Activated T-helper 1 cell treated with anti-CD3 and anti-CD28 coated beads, Interleukin-12 subunit alpha, Interleukin-12 subunit beta, Interleukin-2, Interleukin-4 antibody, amounts not matched to agents 30 ng/mL and 10 ng/mL and 1 ng/mL, durations not matched to agents 14 hours and 24 hours and 36 hours (primary cell): ENCODE measurements at places on chromosomes 3 and 15. TPM values are rescaled to one million over a fixed set of nuclear protein-coding genes. Genes with fewer than 3 reads are reported as not detected.

DNA sequence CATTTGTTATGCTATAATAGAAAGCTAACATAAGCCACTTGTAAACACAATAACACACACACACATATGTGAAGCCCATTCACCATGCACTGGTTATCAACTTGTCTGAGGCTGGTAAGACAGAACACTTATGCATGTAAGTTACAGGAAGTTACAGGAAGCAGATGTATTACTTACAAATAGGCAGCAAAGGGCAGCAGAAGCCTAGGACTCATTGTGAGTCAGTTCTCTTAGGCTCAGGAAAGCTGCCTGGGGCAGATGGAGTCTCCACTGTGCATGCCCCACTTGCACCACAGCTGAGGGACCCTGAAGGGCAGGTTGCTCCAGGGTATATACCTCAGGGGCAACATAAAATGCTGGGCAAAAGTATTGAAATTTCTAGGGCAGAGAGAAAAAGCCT lies 748.8 kb upstream of the CCDC54 start:
- DNase-seq = no peak
- peaks cover 4% of the 10 kb centered on the region for H3K27me3 ChIP-seq
- no peaks in the 10 kb centered on the region for H3K4me1 ChIP-seq
- no peak overlapping the region for H3K4me3 ChIP-seq
- no peak overlapping the region for H3K27ac ChIP-seq
- no peaks in the 10 kb centered on the region for H3K36me3 ChIP-seq

DNA sequence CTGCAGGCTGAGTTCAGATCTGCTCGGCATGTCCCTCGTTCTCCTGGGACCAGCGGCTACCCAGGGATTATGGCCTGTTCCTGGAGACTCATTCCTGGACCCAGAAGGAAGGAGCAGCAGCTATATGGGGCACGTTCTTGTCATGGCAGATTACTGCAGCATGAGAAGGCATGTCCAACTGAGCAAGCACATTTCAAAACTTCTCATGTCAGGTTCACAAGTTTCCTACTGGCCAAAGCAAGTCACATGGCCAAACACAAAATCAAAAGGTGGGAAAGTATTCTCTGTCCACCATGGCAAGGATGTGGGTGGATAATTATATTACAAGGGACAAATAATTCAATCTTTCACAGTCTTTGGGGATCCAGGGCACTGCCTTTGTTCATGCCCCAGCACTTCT lies 71.9 kb upstream of the C15orf39 start:
- no peak overlapping the region for H3K4me3 ChIP-seq
- H3K4me1 ChIP-seq = peaks cover 30% of the 10 kb centered on the region
- DNase-seq = no peak
- no peaks in the 10 kb centered on the region for H3K36me3 ChIP-seq

GRCh38 chr3:51937611-51938450 lies 3.9 kb downstream of the RRP9 start:
- peaks cover 41% of the 10 kb centered on the region for H3K36me3 ChIP-seq
- no peak overlapping the region for H3K27ac ChIP-seq
- H3K4me3 ChIP-seq = no peak overlapping the region
- peaks cover 39% of the 10 kb centered on the region for H3K4me1 ChIP-seq
- no peaks in the 10 kb centered on the region for H3K27me3 ChIP-seq

GRCh38 chr3:32596282-32596908 lies 25.7 kb upstream of the DYNC1LI1 start:
- no peak overlapping the region for H3K4me3 ChIP-seq
- H3K4me1 ChIP-seq = no peaks in the 10 kb centered on the region
- peaks cover 11% of the 10 kb centered on the region for H3K27me3 ChIP-seq
- no peak overlapping the region for H3K27ac ChIP-seq
- no peak for DNase-seq

OCA2 gene
- not detected in 2 replicates for total RNA-seq

DNA sequence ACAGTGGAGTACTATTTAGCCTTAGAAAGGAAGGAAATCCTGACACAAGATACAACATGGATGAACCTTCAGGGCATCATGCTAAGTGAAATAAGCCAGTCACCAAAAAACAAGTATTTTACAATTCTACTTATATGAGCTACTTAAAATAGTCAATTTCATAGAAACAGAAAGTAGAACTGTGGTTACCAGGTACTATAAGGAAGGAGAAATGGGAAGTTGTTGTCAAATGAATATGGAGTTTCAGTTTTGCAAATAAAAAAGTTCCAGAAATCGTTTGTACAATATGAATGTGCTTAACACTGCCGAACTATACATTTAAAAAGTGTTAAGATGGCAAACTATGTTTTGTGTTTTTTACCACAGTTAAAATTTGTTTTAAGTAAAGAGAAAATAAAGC lies 26.8 kb downstream of the TRANK1 start:
- no peak for DNase-seq
- H3K27ac ChIP-seq = peak overlapping the region; percentile 67
- peaks cover 24% of the 10 kb centered on the region for H3K4me1 ChIP-seq
- peaks cover 3% of the 10 kb centered on the region for H3K36me3 ChIP-seq

GRCh38 chr15:41605566-41605965 lies 46.6 kb downstream of the TYRO3 start:
- peaks cover 34% of the 10 kb centered on the region for H3K27me3 ChIP-seq
- H3K36me3 ChIP-seq = no peaks in the 10 kb centered on the region
- no peak for DNase-seq
- no peak overlapping the region for H3K27ac ChIP-seq
- no peak overlapping the region for H3K4me3 ChIP-seq
- H3K4me1 ChIP-seq = peaks cover 17% of the 10 kb centered on the region

DNA sequence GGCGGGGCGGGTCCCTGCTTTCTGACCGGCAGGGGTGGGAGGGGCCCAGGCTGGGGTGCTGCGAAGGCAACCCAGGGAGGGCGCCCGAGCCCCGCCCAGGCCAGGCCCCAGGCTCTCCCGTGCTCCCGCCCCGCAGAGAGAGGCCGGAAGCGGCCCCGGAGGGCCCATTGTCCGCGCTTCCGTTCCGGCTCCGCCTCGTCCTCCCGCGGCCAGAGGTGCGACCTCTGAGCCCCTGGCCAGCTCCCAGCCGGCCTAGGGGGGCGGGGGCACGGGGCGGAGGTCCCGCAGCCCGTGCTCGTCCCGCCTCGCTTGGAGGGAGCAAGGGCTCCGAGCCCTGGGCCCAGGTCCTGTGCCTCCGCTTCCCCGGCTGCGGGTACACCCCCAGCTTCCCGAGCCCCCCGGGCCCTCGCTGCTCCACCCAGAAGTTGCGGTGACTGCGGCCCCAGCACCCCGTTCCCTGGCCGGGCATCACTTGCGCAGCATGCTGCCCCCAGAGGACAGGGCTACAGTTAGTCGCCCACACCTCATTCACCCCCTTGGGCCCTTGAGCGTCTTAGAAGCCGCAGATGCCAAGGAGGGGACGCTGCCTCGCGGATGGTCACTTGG lies 20.4 kb upstream of the PLXND1 start:
- H3K27me3 ChIP-seq = peaks cover 16% of the 10 kb centered on the region
- peak overlapping the region; percentile 76 for H3K27ac ChIP-seq
- H3K36me3 ChIP-seq = no peaks in the 10 kb centered on the region

- no peak for DNase-seq
- H3K4me1 ChIP-seq = peaks cover 14% of the 10 kb centered on the region
- H3K27ac ChIP-seq = no peak overlapping the region
These were observed 25.7 kb downstream of the ZDHHC3 start for GRCh38 chr3:44950275-44950734.

GRCh38 chr3:27826448-27826847 lies 104.3 kb upstream of the EOMES start:
- no peak for DNase-seq
- H3K36me3 ChIP-seq = no peaks in the 10 kb centered on the region
- no peaks in the 10 kb centered on the region for H3K4me1 ChIP-seq
- H3K27ac ChIP-seq = no peak overlapping the region

DPPA2 gene
- total RNA-seq = not detected in 2 replicates

IL17RC gene
- total RNA-seq = 0.64 and 0.83 TPM in 2 replicates

GOLGA6A gene
- total RNA-seq = not detected in 2 replicates

DNA sequence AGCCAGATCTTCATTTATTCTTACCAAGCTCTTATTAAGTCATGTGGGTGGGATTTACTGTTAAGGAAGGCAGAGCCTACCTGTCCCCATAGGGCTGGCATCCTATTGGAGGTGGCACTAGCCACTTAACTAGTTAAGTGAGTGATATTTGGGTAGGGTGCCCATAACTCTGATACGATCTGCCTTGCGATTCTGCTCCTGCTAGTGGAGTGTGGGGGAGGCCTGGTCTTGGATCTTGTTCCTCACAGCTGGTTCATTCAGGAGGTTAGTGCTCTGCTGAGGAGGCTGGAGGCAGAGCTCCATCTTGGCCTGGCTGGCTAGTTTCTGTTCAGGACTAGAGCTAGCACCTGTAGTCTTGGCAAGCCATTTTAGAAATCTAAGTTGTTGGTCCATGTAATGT lies 9.3 kb downstream of the BAHD1 start:
- peaks cover 3% of the 10 kb centered on the region for H3K36me3 ChIP-seq
- H3K4me1 ChIP-seq = peaks cover 49% of the 10 kb centered on the region

- H3K36me3 ChIP-seq = peaks cover 61% of the 10 kb centered on the region
- peak overlapping the region; percentile 3 for H3K4me3 ChIP-seq
- peaks cover 90% of the 10 kb centered on the region for H3K4me1 ChIP-seq
- no peak for DNase-seq
These were observed 240.4 kb upstream of the BHLHE40 start for GRCh38 chr3:4738737-4739274.

- DNase-seq = no peak
- no peak overlapping the region for H3K4me3 ChIP-seq
- no peaks in the 10 kb centered on the region for H3K27me3 ChIP-seq
- H3K27ac ChIP-seq = no peak overlapping the region
- no peaks in the 10 kb centered on the region for H3K36me3 ChIP-seq
These were observed 391.5 kb upstream of the CCDC54 start for GRCh38 chr3:106985721-106986120.

LRRIQ4 gene
- total RNA-seq = 0.10 and 0.12 TPM in 2 replicates

TP63 gene
- 0.51 and 0.67 TPM in 2 replicates for total RNA-seq

DNA sequence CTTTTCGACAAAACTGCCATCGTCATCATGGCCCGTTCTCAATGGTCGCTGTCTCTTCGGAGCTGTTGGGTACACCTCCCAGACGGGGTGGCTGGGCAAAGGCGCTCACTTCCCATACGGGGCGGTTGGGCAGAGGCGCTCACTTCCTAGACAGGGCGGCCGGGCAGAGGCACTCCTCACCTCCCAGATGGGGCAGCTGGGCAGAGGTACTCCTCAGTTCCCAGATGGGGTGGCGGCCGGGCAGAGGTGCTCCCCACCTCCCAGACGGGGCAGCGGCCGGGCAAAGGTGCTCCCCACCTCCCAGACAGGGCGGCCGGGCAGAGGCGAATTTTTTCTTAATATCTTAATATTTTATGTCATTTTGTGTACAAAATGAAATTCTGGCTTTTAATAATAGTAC lies 44.5 kb downstream of the PARP14 start:
- H3K4me1 ChIP-seq = no peaks in the 10 kb centered on the region
- H3K4me3 ChIP-seq = no peak overlapping the region
- no peaks in the 10 kb centered on the region for H3K27me3 ChIP-seq
- DNase-seq = no peak
- H3K27ac ChIP-seq = no peak overlapping the region
- H3K36me3 ChIP-seq = peaks cover 61% of the 10 kb centered on the region

DNA sequence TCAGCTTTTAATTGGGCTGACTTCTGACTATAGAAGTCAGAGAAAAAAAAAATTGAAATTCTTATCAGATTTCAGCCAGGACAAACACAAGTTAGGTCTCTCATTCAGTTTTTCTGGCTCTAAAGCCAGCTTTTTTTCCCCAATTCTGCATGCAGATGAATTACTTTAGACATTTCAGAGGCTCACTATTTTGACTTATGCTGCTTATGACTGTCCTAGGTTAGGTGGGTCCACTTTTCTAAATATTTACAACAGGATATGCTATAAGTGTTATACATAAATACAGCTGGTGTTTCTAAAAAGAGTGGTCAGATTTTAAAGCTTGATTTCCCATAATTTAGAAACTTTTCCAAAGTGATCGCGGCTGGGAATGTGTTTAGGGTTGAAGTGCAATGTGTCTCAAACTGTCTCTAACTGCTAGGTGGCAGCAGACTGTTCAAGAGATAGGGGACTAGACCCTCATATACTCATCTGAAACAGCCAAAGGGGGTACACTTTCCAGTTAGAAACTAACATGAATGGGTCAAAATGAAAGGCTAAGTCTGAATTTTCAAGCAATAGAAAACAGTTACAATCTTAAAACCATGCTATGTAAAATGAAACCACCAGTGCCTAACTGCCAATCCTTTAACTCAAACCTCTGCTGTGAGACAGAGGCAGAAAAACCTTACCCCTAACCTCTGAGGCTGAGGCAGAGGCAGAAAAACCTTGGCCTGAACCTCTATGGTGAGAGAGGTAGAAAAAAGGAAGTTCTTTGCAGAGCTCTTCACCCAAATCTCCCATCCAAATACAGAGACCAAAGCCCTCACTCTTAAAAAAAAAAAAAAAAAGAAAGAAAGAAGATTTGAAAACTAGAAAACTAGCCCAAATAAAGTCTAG lies 596.0 kb downstream of the NTRK3 start:
- no peak for DNase-seq
- no peaks in the 10 kb centered on the region for H3K4me1 ChIP-seq
- peaks cover 2% of the 10 kb centered on the region for H3K36me3 ChIP-seq
- no peaks in the 10 kb centered on the region for H3K27me3 ChIP-seq

LSAMP gene
- not detected in 2 replicates for total RNA-seq

- no peak overlapping the region for H3K4me3 ChIP-seq
- H3K27ac ChIP-seq = no peak overlapping the region
- no peaks in the 10 kb centered on the region for H3K36me3 ChIP-seq
- H3K4me1 ChIP-seq = no peaks in the 10 kb centered on the region
These were observed 100.7 kb downstream of the CACNA2D3 start for GRCh38 chr3:54223063-54223462.

GRCh38 chr15:75809986-75810750 lies 33.1 kb upstream of the UBE2Q2 start:
- H3K27me3 ChIP-seq = peaks cover 13% of the 10 kb centered on the region
- DNase-seq = no peak
- H3K27ac ChIP-seq = no peak overlapping the region

IL12A gene
- 0.34 and 0.37 TPM in 2 replicates for total RNA-seq

DNA sequence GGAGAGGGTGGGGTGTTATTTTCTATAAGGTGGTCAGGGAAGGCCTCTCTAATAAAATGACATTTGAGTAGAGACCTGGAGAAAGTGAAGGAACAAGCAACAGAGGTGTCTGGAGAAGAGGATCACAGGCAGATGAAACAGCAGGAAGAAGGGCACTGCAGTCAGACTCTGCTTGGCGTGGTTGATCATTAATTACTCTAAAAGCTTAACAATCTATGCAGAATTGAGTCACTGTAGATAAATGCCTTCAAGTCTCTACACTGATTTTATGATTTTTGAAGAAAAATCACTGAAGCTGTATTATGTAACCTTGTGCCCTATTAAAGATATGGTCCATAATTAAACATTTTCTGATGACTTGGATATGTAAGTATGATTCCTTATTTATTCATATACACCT lies 114.2 kb downstream of the TNIK start:
- no peak overlapping the region for H3K4me3 ChIP-seq
- H3K36me3 ChIP-seq = peaks cover 12% of the 10 kb centered on the region
- peaks cover 27% of the 10 kb centered on the region for H3K4me1 ChIP-seq
- no peak overlapping the region for H3K27ac ChIP-seq
- DNase-seq = no peak
- no peaks in the 10 kb centered on the region for H3K27me3 ChIP-seq

- peaks cover 2% of the 10 kb centered on the region for H3K27me3 ChIP-seq
- H3K27ac ChIP-seq = no peak overlapping the region
- H3K4me3 ChIP-seq = no peak overlapping the region
These were observed 26.8 kb upstream of the ELP6 start for GRCh38 chr3:47540281-47540680.

GRCh38 chr3:50623840-50624474 lies 7.0 kb downstream of the MAPKAPK3 start:
- peaks cover 1% of the 10 kb centered on the region for H3K27me3 ChIP-seq
- H3K27ac ChIP-seq = peak overlapping the region; percentile 93
- no peak for DNase-seq
- peaks cover 90% of the 10 kb centered on the region for H3K4me1 ChIP-seq

GPR149 gene
- total RNA-seq = not detected in 2 replicates
